Daoy (cell line): ENCODE measurements at places on chromosomes 2 and 18. TPM values are rescaled to one million over a fixed set of nuclear protein-coding genes. Genes with fewer than 3 reads are reported as not detected.
A peak's percentile ranks its signal among the peaks of the same experiment; 100 is the strongest.

DNA sequence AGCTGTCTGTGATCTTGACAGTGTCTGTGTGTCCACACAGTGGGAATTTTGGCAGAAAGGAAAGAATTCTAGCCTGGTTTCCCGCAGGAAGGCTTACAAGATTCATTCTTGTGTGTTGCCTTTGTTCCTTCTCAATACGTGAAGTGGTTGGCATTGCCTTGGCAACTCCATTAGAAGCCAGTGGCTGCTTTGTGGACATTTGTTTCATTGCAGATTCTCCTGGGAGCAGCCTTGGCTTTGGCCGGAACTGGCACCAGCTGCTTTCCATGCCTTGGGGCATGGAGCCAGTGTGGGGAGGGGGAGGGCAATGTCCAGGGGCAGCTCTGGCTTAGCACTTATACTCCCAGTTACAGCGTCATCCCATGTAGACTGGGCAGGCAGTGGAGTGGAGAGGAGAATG is 39.4 kb downstream of the KIF5C start:
- DNase-seq, result no peak

DNA sequence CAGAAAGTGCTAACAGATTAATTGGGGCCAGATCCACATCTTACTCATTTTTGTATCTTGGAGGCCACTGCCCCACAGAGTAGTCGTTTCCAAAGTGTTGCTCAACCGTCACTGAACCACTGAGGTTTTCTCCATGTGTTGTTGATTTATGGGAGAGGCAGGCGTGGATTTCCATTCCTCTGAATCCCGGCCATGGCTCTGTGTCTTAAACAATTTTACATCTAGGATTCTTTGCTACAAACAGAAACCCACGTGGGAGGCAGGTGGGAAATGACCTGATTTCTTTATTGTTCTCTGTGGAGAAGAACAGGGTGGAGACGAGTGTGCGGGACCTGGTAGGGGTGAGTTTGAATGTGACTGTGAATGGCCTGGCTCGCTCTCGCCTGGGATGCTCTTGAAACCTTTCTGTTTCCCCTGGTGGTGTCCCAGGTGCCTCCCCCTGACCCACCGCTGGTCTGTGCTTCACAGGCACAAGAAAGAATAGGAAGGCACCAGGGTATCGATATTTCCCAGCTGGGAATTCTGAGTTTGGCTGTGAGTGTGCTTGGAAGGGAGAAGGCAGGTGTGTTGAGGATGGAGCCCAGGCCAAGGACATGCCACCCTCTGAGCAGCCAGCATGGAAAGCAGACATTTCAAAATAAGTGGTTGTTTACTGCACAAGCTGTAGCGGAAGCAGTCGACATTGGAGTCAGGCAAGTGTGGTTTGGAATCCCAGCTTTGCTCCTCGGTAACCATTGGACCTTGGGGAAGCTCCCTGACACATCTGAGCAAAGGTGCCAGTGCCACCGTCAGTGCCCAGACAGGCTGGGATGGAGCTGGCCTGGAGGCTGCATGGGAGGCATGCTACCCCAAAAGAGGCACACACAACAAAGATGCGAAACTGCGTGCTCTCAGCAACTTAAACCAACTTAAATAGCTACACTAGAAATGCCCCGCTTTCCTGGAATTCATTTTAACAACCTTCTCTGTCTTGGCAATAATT is 50.0 kb downstream of the LPIN1 start:
- no peak for DNase-seq

- no peak for DNase-seq
These were observed 77.1 kb upstream of the COL3A1 start for GRCh38 chr2:188897096-188897495.

DNA sequence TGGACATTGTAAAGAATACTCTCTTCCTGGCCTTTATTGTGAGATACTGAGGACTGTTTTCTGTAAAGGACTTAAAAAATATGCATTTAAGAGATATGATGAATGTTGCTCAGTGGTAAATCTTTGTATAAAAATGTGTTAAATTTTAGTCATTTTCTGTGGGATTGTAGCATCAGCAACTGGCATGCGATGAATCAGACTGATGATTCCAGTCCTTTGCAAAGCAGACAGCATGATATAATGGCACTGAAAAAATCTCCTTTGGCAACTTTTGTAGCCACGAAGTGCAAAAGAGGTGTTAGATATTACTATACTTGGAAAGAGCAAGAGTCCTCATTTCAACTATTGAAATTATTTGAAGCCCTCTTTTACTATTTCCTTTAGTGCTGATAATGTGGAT is 678.7 kb downstream of the PLCL1 start:
- DNase-seq, result no peak

The KATNAL2 gene
- total RNA-seq, result 0.98 and 3.7 TPM in 2 replicates

DNA sequence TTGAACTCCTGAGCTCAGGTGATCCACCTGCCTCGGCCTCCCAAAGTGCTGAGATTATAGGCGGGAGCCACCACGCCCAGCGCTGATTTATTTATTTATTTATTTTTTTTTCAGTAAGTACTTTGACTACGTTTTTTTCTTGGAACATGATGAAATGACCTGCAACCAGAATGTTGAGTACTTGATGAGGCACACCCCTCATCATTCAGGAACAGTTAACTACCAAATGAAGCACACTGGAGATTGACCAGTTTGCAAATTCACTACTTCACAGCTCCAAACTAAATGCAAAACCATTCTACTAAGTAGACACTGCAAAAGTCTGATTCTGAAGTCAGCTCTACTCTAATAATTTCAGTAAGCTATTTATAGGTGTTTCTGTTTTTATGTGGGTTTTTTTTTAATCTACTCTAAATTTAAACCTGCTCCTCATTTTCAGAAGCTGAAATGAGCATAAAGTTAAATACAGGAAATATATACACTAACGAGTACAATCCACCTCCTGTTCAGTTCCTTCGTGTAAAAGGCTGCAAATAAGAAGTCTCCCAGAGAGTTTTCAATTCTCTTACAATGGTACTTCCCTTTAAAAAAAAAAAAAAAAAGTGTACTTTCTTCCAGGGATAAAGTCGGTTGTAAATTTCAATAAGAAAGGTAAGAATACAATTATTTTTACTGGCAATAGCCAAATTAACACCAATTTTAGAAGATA is 1.4 kb downstream of the GFPT1 start:
- no peak for DNase-seq

The SOX11 gene
- total RNA-seq, result 11.0 and 11.2 TPM in 2 replicates

DNA sequence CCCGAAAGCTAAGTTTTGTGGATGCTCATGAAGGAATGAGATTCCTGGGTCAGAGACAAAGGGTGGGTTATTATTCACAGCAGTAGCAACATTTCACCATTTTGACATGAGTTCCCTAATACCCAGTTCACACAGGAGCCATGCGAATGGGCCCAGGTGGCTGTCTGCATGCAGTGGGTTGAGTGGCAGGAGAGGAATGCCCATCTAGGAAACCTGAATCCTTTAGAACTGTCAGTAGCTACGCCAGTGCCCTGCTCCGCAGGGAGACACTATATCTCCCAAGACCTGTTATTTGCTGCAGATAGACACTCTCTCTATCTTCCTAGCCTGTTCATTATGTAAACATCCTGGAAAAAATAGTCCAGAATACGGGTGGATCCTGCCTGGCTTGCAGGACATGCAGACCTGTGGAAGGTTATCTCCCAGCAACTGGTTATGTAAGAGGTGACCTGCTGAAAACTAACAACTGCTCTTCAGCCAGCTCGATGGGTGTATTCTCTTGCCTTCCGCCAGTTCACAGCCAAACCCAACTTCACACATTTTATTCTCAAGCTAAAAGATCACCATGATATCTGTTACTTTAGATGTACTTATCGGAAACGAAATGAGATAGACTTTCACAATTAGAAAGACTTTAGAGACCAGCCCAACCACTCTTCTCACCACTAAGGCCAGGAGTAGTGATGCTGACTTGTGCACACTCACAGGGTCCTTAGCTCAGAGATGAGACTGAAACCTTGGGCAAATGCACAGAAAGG is 59.1 kb downstream of the MBP start:
- DNase-seq, result no peak

GRCh38 chr18:59640721-59641120 is 56.5 kb downstream of the CCBE1 start:
- DNase-seq, result no peak

- DNase-seq, result peak; percentile 75
These were observed 15.6 kb upstream of the RMND5A start for GRCh38 chr2:86704459-86704971.

GRCh38 chr18:59300676-59301285 is 17.7 kb downstream of the CPLX4 start:
- peak; percentile 68 for DNase-seq

The ZC3H6 gene
- 0.36 and 0.69 TPM in 2 replicates for total RNA-seq

- peak; percentile 64 for DNase-seq
These were observed 29.4 kb downstream of the STAT1 start for GRCh38 chr2:190984595-190984994.

The TNFRSF11A gene
- 2.9 and 3.5 TPM in 2 replicates for total RNA-seq

DNA sequence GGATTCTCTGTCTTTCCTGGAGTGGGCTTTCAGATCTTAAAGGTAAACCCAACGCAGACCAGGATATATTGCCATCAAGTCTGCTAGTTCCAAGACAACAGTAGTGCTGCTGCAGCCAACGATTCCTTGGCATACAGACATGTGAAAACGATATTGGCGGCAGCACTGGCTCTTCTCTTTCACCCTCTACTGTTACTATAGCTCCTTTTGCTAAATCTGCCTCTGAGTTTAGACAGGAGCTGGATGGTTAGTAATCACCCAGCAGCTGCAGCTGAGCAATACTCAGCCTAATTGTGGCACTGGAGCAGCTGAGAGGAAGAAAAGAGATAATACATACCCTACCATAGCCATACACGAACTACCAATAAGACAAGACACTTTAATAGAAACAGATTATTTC is 4.0 kb downstream of the YES1 start:
- no peak for DNase-seq

DNA sequence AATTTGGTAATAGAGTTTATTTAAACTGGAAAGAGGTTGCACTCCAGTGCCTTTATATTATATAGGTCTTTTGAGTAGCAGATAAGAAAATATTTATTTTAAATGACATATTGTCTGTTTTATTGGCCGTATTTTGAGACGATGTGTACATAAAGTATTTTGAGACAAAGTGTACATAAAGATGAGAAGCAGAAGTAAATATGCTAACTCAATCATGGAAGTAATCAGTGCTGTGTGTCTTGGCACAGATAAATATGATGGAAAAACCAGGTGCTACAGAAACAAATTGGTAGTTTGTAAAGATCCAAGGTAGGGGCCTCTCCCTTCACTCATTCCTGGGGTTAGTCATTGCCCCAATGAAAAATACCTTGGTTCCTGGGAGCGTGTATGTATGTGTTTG is 382.9 kb downstream of the DSEL start:
- DNase-seq, result no peak

DNA sequence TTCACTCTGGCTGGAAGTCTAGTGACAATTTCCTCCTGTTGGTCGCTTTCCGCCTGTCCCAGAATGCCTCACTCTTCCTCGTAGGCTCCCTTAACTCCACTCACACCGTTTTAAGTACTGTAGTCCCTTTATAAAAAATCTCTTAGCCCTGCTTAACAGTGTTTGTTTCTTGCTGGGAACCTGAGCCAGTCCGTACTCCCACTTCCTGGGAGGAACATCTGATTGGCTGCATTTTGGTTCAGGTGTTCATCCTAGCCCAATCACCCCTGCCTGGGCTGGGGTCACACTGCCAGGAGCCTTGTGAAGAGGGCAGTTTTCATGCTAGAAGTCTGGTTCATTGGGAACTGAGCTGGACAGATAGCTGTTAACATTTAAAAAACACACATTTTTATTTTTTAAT is 25.6 kb upstream of the TOGARAM2 start:
- no peak for DNase-seq

DNA sequence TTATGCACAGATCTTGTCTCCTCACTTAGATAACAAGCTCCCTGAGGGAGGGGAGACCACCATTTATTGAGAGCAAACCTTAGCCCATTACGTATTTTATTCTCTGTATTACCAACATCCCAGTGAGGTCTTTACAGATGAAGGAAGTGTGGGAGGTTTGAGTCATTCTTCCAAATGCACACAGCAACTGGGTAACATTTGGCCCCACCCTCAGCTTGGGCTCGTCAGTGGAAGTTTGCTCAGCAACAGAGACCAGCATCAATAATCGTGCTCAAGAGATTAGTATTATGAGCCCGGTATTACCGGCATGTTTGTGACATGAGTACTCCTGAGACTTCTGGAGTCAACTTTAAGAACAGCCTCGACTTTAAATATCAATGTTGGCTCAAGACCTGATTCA is 168.6 kb downstream of the ETAA1 start:
- DNase-seq, result peak; percentile 46

GRCh38 chr2:122063716-122064115 is 308.3 kb downstream of the TSN start:
- peak; percentile 50 for DNase-seq

The CD8B gene
- not detected in 2 replicates for total RNA-seq

The COL5A2 gene
- total RNA-seq, result 34.9 and 41.7 TPM in 2 replicates

The SGPP2 gene
- total RNA-seq, result 0.74 and 0.92 TPM in 2 replicates

- no peak for DNase-seq
These were observed 194.0 kb downstream of the ZFP36L2 start for GRCh38 chr2:43032213-43033015.
